ENCODE measurements at places on chromosomes 4 and X. TPM values are rescaled to one million over a fixed set of nuclear protein-coding genes. Genes with fewer than 3 reads are reported as not detected.

DNA sequence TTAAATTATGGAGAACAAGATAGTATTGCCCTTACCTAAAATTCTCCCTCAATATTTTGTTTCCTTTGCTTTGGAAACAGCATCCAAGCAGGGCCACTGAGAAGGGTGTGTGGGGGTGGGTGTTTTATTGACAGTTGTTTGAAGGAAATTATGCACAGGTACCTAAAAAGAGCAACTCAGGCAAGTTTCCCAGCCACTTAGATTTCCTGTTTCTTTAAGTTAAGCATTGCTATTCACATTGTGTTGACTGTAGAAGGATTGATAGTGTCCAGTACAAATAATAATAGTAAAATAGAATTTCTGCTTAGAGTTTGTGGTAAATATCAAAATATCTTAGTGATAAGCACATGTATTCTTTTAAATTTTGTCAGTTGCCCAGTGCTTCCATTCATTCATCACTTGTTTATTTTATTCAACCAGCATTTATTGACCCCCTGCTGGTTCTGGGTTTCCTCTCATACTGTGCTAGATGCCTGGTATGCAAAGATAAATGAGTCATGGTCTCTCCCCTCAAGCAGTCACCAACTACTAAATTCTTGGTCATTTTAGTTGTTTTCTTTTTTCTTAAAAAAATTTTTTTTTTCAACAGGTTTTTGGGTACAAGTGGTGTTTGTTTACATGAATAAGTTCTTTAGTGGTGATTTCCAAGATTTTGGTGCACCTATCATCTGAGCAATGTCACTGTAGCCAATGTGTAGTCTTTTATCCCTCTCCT is 50.0 kb downstream of the GALNT7 start:
- DNase-seq, result no peak

DNA sequence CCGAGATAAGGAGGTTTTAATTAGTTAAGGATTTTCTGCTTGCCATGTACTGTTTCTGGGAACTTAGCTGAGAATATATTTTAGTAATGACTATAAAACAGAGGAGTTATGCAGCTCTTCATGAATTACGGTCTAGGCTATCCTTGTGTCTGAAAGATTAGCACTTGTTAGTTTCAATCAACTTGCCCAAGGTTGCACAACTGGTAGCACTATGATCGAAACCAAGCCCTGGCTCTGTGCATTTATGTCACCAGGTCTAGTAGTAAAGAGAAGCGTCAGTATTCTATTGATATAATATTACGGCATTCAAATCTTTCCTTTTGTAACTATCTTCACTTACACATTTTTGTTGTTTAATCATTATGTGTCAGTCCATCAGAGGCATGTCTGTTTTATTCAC is 176.0 kb downstream of the TLL1 start:
- DNase-seq, result no peak

DNA sequence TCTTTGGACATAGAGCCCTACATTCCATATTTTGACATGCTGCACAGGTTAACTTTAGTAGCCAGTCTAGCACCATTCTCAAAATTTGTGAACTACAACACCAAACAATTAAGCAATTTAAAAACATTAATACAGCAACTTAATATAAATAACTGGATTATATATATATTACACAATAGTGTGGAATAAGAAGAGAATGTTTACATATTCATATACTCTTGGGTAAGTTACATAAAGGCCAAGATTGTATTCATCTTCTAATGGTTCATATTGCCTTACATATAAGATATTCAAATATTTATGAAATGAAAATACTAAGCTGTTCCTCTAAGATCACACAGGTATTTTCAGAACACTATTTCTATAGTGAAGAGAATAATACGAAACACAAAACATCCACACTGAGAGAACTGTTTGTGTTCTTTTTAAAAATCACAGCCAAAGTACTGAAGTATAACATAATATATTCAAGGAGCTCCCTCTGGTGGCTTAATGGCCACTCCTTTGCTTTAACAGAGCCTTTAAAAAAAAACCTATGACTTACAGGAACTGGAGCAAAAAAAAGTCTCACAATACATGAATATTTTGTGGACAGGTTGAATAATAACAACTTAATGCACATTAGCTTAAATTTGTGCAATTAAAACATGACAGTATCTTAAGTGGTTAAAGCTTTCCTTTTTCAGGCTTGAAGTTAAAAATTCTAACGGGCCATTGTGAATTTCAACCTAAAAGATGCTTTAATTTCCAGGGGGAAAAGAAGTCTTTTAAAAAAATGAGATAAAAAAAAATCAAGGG is 46.2 kb downstream of the NEK1 start:
- DNase-seq, result peak; percentile 53

The GPR119 gene
- total RNA-seq, result not detected

The OTC gene
- not detected for total RNA-seq

Data from endodermal cell (in vitro differentiated cells).